ENCODE measurements at places on chromosomes 12 and 14. TPM values are rescaled to one million over a fixed set of nuclear protein-coding genes. Genes with fewer than 3 reads are reported as not detected.

DNA sequence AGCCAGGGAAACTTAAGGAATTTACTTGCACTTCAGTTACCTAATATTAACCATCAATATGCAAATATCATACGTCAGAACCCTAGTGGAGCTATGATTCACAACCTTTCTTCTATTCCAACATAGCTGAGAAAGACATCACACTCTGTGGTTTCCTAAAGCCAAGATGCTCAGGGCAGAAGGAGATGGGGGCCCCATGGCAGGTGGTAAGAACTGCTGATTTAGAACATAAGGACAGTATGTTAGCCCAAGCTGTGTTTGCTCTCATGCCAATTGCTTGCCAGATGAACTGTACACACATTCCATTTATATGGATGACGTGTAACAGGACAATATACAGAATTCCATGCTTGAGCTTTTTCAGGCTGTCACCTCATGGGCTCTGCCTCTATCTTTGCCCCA, 34.6 kb downstream of the HECTD4 start:
- DNase-seq, result peak; percentile 43

DNA sequence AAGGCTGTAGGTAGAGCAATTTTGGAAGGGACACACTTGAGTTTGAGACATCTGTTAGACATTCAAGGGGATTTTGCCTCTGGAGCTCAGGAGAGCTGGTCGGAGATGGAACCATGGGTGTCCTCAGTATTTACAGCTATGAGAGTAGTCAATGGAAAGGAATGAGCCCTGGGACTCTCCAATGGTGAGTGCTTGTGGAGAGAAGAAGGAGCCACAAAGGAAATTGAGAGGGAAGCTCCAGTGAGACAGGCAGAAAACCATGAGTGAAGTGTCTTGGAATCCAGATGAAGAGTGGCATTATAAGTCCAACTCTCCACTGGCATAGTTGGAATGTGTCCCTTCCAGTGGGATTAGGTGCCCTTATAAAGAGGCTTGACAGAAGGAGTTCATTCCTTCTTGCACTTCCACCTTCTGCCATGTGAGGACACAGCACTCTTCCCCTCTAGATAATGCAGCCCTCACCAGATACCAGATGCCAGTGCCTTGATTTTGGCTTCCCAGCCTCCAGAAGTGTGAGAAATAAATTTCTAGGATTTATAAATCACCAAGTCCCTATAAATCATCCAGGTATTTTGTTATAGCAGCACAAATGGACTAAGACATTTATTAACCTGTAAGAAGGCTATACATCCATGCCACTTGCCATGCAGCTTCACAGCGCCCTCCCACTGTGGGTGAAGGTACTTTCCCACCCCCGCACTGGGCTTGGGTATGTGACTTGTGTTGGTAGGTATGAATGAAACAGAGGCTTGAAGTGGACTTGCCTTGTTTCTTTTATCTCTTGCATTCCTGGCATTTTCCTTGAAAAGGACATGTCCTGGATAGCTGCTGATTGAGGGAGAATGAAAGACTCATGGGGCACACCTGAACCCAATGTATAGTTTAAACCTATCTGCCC, 27.3 kb downstream of the LLPH start:
- no peak for DNase-seq

- DNase-seq, result no peak
These were observed 23.5 kb downstream of the OTUB2 start for GRCh38 chr14:94049625-94050023.

Gene RNASE8
- not detected for total RNA-seq

Gene SLC25A47
- total RNA-seq, result 0.12 TPM
